NCI-H2107 (cell line): ENCODE measurements at places on chromosomes 7 and 10.

DNA sequence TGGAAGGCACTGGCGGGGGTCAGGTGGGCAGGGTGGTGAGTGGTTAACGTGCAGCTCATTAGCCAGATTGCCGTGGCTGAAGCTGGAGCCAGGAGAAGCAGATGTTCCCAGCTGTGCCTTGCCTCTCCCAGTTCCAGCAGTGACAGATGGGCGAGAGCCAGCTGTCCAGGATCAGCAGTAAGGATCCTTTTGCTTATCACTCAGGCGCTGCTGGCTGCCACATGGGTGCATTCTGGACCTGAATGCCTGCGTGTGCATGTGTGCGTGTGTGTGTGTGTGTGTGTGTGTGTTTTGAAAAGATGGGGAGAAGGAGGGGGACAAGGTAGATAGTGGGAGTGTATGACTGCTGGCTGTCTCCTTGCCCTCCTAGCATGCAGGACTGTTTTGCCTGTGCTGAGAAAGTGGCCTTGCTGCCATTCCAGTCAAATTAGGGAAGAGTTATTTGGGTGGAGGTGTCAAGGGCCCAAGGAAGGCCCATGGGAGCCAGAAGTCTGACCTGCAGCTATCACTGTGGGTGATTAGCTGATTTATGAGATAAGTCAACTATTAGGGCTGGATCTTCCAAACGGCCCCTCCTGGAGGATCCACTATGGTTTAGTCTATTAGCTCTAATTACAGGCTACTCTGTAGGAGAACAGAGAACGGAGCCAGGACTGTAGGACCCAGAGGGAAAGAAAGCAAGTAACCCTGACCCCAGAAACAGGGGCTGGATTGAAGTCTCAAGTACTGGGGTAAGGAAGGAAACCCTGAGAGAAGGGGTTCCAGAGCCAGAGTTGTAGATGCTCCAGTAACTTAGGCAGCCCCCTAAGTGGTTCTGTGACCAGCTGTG lies 3.3 kb downstream of the EPHA1 start:
- DNase-seq = no peak

DNA sequence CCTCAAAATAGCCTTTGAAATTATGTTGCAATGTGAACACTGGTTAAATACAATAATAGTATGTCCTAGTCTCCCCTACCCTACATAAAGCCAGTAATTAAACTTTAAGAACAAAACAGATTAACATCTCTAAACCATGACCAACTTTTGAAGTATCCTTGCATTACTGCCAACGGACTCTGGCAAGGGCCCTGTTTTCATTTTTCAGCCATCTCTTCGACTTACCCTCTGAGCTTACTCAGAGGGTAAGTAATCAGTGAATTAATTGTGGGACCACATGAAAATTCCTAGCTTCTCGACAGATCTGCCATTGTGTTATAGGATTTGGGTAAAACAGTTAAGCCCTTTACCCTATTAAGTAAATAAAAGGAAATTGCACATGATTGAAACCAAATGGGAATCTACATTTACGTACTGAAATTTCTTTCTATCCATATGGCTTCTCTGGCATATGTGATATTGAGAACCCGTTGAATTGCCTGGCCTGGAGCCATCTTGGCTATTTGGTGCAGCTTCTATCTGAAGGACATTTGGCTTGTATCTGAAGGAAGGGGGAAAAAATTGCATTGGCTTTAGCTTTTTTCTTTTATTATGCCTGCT lies 39.6 kb downstream of the DYNC1I1 start:
- DNase-seq = no peak

DNA sequence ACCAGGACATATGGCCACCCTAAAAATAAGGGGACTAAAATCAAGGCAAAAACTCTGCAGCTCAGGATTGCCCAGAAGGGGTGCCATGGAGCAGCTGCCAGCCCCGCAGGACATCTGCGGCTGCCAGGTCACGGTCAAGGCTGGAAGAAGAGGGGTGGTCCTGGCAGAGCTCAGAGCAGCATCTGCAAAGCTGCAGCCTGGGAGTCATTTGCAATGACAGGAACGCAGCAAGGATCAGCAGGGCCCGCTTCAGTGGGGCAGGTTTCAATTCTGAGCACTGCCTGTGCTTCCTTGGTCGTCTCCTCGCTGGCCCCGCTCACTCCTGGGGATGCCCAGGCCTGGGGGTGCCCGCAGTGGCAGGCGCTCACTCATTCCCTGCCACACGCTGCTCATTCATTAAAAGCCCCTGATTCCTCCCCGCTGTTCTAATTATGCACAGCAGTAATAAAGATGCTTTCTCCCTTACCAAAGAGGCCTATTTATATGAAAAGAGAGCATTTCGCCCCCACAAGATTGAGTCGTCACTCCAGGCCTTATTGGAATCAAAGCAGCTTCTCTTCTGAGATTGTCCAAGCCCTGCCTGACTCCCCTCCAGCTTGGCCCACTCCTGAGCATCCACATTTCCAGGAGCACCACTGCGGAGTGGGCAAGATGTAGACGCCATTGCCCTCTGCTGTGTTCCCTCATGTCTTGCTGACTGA lies 4.6 kb downstream of the HSPA12A start:
- no peak for DNase-seq

DNA sequence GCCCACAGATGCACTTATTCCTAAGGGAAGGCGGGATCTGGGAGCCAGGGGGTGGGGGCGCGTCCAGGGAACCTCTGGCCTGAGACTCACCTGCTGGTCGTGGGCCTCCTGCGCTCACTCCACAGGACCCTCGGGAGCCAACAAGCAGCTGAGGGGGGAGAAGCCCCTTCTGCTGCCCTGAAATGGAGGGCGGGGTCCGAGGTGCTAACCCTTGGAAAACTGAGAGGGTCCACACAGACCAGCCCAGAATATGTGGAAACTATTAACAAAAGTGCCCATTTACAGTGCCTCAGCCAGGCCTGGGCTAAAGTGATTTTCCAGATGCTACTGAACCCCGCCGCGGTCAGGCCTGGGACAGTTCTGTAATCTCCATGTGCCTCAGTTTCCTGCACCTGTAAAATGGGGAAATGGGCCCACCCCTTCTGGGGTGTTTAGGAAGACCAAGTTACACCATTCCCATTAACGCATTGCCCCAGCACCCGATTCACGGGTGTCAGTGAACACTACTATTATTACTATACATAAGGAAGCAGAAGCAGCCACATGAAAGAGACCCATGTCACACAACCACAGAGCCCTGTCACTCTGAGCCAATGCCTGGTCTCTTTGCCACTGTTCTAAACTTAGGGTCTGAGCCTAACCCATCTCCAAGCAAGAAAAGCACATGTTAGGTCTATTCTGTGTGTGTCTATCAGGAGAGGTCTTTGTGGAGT lies 630 bp upstream of the VSTM4 start:
- no peak for DNase-seq

GRCh38 chr10:69632516-69633199 lies 2.6 kb downstream of the FAM241B start:
- DNase-seq = no peak

- DNase-seq = no peak
Measured at GRCh38 chr10:74641659-74642058, 184.7 kb upstream of the KAT6B start.

DNA sequence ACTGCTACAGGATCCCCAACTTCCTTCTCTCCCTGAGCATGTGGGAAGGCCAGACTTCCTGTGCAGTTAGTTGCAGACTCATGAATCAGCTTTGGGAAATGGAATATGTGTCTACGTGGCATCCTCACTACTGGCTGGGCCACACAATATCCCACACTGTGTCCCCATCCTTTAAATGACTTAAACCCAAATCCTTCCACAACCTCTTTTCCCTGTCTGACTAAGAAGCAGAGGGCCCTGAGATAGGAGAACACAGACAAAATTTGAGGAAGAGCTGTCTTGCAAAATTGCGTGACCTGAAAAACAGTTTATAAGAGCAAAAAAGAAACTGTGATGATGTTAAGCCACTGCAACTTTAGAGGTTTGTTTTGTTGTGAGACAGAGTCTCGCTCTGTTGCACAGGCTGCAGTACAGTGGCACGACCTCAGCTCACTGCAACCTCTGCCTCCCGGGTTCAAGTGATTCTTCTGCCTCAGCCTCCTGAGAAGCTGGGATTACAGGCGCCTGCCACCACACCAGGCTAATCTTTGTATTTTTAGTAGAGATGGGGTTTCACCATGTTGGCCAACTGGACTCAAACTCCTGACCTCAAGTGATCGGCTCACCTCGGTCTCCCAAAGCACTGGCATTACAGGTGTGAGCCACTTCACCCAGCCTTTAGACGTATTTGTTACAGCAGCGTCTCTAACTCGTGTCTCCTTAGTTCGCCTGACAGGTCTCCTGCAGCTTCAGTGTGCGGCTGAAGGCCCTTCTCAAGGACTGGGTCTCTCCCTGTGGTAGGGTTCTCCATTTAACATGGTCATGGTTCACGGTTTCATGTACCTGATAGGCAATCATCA lies 46.9 kb upstream of the SFMBT2 start:
- no peak for DNase-seq

- DNase-seq = no peak
Measured at GRCh38 chr10:44974628-44975430, 3.8 kb downstream of the DEPP1 start.

GRCh38 chr10:77873536-77874380 lies 52.8 kb downstream of the DLG5 start:
- no peak for DNase-seq

GRCh38 chr10:116753759-116754158 lies 11.4 kb upstream of the HSPA12A start:
- no peak for DNase-seq
